ENCODE measurements at places on chromosomes 5 and 9. TPM values are rescaled to one million over a fixed set of nuclear protein-coding genes. Genes with fewer than 3 reads are reported as not detected.

Gene MAMDC2
- 1.5 TPM for total RNA-seq

GRCh38 chr9:34428325-34428958, 29.9 kb downstream of the FAM219A start:
- H3K4me1 ChIP-seq, result no peaks in the 10 kb centered on the region
- no peak overlapping the region for H3K4me3 ChIP-seq
- no peaks in the 10 kb centered on the region for H3K36me3 ChIP-seq
- no peaks in the 10 kb centered on the region for H3K27me3 ChIP-seq

GRCh38 chr9:114207034-114207810, 51.9 kb downstream of the COL27A1 start:
- H3K27ac ChIP-seq, result no peak overlapping the region
- H3K27me3 ChIP-seq, result no peaks in the 10 kb centered on the region
- H3K4me1 ChIP-seq, result no peaks in the 10 kb centered on the region
- no peaks in the 10 kb centered on the region for H3K36me3 ChIP-seq

GRCh38 chr5:15124871-15125568, 253.4 kb upstream of the ANKH start:
- no peak for DNase-seq
- H3K4me3 ChIP-seq, result no peak overlapping the region
- no peaks in the 10 kb centered on the region for H3K27me3 ChIP-seq
- no peaks in the 10 kb centered on the region for H3K4me1 ChIP-seq
- H3K27ac ChIP-seq, result no peak overlapping the region

GRCh38 chr5:168356592-168356991, 65.1 kb downstream of the WWC1 start:
- H3K4me1 ChIP-seq, result no peaks in the 10 kb centered on the region
- DNase-seq, result no peak
- H3K4me3 ChIP-seq, result no peak overlapping the region
- H3K36me3 ChIP-seq, result no peaks in the 10 kb centered on the region

GRCh38 chr9:119834064-119834620, 464.9 kb upstream of the BRINP1 start:
- no peaks in the 10 kb centered on the region for H3K4me1 ChIP-seq
- no peak for DNase-seq
- H3K27ac ChIP-seq, result no peak overlapping the region
- H3K36me3 ChIP-seq, result no peaks in the 10 kb centered on the region
- no peaks in the 10 kb centered on the region for H3K27me3 ChIP-seq
- H3K4me3 ChIP-seq, result no peak overlapping the region

DNA sequence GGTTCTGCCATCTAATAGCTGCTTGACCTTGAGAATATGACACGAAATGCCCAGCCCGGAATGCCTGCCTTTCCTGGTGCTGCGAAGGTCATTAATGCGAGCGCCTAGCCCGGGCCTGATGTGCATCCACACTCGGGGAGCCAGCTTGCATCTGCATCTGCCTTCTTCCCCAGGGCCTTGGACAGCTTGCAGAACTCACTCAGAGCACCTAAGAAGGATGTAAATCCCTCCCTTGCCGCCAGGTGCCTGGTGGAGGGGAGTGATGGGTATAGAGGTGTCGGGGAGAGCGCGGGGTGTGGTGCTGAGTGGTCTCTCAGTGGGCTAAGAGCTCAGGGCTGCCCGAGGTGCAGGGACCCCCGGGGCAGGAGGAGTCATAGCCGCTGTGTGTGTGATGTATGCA, 127.2 kb downstream of the MRPL36 start:
- peaks cover 3% of the 10 kb centered on the region for H3K27me3 ChIP-seq
- no peak for DNase-seq
- no peaks in the 10 kb centered on the region for H3K36me3 ChIP-seq

DNA sequence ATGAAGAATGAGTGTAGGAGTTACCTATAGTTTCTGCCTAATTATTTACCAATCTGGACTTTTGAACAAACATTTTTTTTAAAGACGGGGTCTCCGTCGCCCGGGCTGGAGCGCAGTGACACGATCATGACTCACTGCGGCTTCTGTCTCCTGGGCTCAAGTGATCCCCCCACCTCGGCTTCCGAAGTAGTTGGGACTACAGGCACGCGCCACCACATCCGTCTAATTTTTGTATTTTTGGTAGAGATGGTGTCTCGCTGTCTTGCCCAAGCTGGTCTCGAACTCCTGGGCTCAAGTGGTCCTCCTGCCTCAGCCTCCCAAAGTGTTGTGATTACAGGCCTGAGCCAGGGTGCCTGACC, 1.5 kb downstream of the CTNNA1 start:
- peak overlapping the region; percentile 95 for H3K4me3 ChIP-seq
- DNase-seq, result no peak
- H3K4me1 ChIP-seq, result peaks cover 11% of the 10 kb centered on the region
- H3K27ac ChIP-seq, result peak overlapping the region; percentile 95

Gene IRX2
- total RNA-seq, result 0.10 TPM

Gene CRB2
- total RNA-seq, result 0.05 TPM

DNA sequence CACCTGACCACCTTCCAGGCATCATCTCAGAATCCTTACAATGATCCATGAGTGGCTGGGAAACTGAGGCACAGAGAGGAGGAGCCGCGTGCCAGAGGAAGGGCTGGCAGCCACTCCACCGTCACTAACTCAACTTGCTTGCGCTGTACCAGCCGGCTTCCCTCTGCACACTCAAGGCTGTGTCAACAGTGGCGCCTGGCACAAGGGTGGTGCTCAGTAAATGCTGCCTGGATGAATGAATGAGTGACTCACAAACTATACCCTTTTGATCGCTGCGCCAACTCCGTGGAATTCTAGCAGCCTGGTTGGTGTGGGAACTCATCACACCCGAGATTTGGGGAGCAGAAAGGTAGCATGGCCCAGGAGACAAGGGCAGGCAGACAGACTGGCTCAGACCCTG, 21.9 kb downstream of the PRRX2 start:
- H3K27ac ChIP-seq, result no peak overlapping the region
- no peaks in the 10 kb centered on the region for H3K4me1 ChIP-seq
- no peaks in the 10 kb centered on the region for H3K27me3 ChIP-seq

DNA sequence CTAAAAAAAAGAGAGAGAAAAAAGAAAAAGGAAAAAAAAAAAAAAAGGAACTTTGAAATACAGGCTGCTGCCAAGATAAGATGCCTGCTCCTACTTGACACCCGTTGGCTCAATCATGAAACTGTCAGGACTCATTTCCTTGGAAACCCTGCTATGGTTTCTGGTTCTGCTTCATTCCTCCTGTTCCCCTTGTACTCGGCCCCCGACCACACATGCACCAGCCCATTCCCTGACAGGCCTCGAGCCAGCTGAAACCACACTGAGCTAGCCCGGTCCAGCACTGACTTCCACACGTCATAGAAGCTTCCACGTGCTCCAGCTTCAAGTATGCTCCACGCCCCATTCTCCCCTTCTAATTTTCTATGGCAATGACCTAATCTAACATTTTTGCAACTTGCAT, 93.2 kb downstream of the MYO10 start:
- H3K27me3 ChIP-seq, result no peaks in the 10 kb centered on the region
- peaks cover 4% of the 10 kb centered on the region for H3K4me1 ChIP-seq
- H3K36me3 ChIP-seq, result no peaks in the 10 kb centered on the region

- peaks cover 5% of the 10 kb centered on the region for H3K27me3 ChIP-seq
- no peaks in the 10 kb centered on the region for H3K36me3 ChIP-seq
Observed at GRCh38 chr5:66621146-66621545, 25.0 kb downstream of the MAST4 start.

DNA sequence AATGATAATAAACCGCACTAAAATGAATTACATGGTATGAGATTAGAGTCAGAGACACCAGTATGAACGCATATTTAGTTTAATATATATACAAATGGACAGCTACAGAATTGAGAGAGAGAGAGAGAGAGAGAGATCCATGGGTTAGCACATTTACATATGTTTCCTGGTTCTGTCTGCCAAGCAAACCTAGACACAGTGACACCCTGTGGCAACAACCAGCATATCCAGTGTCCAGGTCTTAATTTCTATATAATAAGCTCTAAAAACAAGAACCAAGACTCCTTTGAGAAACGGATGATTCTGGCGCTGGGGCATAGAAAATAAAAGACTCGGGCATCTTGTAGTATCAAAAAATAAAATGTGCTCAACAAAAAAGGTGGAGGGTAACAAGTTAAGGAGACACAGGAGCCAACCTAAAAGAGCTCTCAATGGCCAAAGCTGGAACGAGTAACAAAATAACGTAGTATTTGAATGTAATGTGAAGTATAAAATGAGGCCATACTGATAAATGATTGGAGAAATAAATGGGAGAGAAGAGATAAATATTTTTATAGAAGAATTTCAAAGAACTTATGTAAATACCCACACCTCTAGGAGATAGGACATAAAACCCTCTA, 84.5 kb downstream of the RFX3 start:
- H3K4me3 ChIP-seq, result no peak overlapping the region
- no peak overlapping the region for H3K27ac ChIP-seq
- peak; percentile 8 for DNase-seq
- H3K36me3 ChIP-seq, result no peaks in the 10 kb centered on the region
- no peaks in the 10 kb centered on the region for H3K4me1 ChIP-seq

GRCh38 chr9:124559871-124560270, 52.7 kb upstream of the NR5A1 start:
- H3K36me3 ChIP-seq, result no peaks in the 10 kb centered on the region
- H3K27ac ChIP-seq, result no peak overlapping the region
- no peak for DNase-seq
- no peaks in the 10 kb centered on the region for H3K27me3 ChIP-seq
- no peaks in the 10 kb centered on the region for H3K4me1 ChIP-seq

Gene SLC27A6
- total RNA-seq, result not detected

DNA sequence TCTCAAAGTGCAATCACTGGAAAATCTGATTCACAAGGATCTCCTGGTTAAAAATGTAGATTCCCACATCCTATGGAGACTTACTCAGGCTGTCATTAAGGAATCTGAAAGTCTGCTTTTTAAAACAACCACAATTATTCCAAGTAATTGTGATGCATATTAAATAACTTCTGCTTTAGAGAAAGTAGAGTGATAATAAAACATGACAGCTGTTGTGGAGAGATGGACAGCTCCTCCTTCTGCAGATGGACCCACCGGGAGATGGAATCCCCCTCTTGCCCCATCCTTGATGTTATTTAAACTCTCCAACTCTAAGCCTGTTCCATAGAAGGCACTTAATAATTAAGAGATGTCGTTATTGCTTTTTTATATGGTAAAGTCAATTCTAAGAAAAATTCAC, 802.2 kb downstream of the CDH12 start:
- no peaks in the 10 kb centered on the region for H3K4me1 ChIP-seq
- H3K4me3 ChIP-seq, result no peak overlapping the region
- no peak for DNase-seq
- H3K27me3 ChIP-seq, result no peaks in the 10 kb centered on the region

- DNase-seq, result no peak
- H3K36me3 ChIP-seq, result no peaks in the 10 kb centered on the region
- no peak overlapping the region for H3K4me3 ChIP-seq
- no peaks in the 10 kb centered on the region for H3K27me3 ChIP-seq
- no peak overlapping the region for H3K27ac ChIP-seq
Observed at GRCh38 chr5:22557251-22557650, 295.9 kb downstream of the CDH12 start.

Gene FYB1
- 0.46 TPM for total RNA-seq

Gene ACTBL2
- total RNA-seq, result not detected

Gene IFNK
- not detected for total RNA-seq

- H3K36me3 ChIP-seq, result no peaks in the 10 kb centered on the region
- H3K27me3 ChIP-seq, result peaks cover 2% of the 10 kb centered on the region
- H3K4me1 ChIP-seq, result no peaks in the 10 kb centered on the region
- H3K27ac ChIP-seq, result no peak overlapping the region
Observed at GRCh38 chr5:66675406-66675805, 79.2 kb downstream of the MAST4 start.

DNA sequence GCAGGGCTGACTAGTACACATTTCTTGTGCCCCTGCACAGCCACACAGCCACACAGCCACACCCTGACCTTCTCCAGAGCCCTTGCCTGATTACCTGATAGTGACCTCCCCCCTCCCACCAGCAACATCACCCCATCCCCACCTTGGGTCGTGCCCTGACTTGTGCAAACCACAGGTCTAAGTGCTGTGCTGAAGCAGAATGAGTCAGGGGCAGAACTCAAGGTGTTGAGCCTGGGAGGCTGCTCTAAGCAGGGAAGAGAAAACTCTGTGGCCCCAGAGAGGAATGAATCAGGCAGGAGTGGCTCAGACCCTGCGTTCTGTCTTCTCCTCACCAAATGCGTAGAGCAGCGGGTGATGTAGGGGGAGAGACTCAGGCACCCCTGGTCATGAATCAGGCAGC, 24.3 kb upstream of the FAT2 start:
- 0 out of 2 replicates have a peak, but pooled peaks cover 2% of the 10 kb centered on the region for H3K4me1 ChIP-seq
- no peaks in the 10 kb centered on the region for H3K36me3 ChIP-seq
- no peaks in the 10 kb centered on the region for H3K27me3 ChIP-seq
- no peak overlapping the region for H3K4me3 ChIP-seq

- H3K36me3 ChIP-seq, result no peaks in the 10 kb centered on the region
- H3K4me3 ChIP-seq, result no peak overlapping the region
- DNase-seq, result no peak
- H3K27ac ChIP-seq, result no peak overlapping the region
Observed at GRCh38 chr9:6113819-6114218, 98.4 kb upstream of the RANBP6 start.

- H3K27me3 ChIP-seq, result no peaks in the 10 kb centered on the region
- DNase-seq, result no peak
- no peaks in the 10 kb centered on the region for H3K36me3 ChIP-seq
- H3K27ac ChIP-seq, result no peak overlapping the region
Observed at GRCh38 chr9:122354536-122355199, 16.2 kb upstream of the PTGS1 start.

- H3K27ac ChIP-seq, result no peak overlapping the region
- no peaks in the 10 kb centered on the region for H3K36me3 ChIP-seq
- H3K4me3 ChIP-seq, result no peak overlapping the region
Observed at GRCh38 chr5:86557920-86558319, 59.8 kb upstream of the COX7C start.

- H3K27ac ChIP-seq, result no peak overlapping the region
- H3K27me3 ChIP-seq, result no peaks in the 10 kb centered on the region
- no peaks in the 10 kb centered on the region for H3K4me1 ChIP-seq
- no peak overlapping the region for H3K4me3 ChIP-seq
Observed at GRCh38 chr5:158619083-158619788, 480.5 kb downstream of the EBF1 start.

DNA sequence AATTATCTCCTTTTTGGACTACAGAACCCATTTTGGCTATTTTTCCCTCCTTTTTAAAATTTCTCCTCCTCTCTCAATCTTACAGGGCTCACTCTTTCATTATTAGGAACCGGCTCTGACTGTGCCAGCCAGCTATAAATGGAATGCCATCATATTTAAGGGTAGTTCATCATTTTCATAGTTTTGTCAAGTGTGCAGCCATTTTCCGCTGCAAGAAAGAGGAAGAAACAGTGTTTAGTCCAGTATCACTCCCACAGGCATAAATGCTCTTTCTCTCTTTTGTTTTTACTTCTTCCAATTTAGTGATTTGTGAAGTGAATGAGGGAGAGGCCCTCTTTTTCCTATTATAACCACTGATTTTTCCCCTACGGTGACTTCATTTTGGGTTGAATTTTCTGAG, 290.0 kb downstream of the NR3C1 start:
- H3K4me3 ChIP-seq, result no peak overlapping the region
- no peak for DNase-seq
- no peaks in the 10 kb centered on the region for H3K36me3 ChIP-seq

DNA sequence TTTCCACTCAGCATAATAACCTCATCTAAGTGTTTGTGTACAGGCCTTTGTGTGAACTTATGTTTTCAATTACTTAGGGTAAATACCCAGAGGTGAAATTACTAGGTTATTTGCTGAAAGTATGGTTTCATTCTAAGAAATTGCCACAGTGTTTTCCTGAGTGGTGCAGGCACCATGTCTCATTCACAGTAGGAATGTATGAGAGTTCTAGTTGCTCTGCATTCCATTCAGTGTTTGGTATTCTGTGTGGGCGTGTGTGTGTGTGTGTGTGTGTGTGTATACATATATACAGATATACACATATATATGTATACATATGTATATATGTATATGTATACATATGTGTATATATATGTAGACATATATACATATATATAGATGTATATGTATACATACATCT, 8.8 kb upstream of the SVEP1 start:
- no peaks in the 10 kb centered on the region for H3K36me3 ChIP-seq
- H3K4me1 ChIP-seq, result no peaks in the 10 kb centered on the region
- no peak overlapping the region for H3K27ac ChIP-seq

Gene GRK6
- total RNA-seq, result 56.1 TPM
